ENCODE measurements at places on chromosomes 3 and 15.

DNA sequence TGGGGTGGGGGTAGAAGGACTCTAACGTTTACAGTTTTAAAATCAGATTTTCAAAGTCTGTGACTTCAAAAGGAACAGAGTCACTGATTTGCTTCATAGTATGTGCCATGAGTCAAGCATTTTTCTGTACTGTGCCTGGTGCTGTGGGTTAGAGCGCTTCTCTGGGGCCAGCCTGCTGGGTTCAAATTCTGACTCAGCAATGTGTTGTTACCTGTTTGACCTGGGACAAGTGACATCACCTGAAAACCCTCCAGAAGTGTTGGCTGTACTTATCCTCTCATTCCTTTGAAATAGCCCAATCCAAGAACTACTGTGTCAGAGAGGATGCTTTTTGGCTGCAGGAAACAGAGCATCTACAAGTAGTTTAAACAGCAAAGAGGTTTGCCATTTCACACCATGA, 101.7 kb downstream of the LSM3 start:
- no peak for DNase-seq

DNA sequence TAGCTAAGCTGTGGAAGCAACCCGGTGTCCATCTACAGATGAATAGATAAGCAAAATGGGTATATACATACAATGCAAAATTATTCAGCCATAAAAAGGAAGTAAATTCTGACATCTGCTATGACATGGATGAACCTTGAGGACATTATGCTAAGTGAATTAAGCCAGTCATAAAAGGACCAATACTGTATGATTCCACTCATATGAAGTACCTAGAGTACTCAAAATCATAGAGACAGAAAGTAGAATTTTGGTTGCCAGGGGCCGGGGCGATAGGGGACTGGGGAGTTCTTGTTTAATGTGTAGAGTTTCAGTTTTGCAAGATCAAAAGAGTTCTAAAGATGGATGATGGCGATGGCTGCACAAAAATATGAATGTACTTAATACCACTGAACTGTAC, 10.3 kb downstream of the EID1 start:
- no peak for DNase-seq

GRCh38 chr3:181403876-181404660, 307.7 kb upstream of the SOX2 start:
- DNase-seq: no peak

DNA sequence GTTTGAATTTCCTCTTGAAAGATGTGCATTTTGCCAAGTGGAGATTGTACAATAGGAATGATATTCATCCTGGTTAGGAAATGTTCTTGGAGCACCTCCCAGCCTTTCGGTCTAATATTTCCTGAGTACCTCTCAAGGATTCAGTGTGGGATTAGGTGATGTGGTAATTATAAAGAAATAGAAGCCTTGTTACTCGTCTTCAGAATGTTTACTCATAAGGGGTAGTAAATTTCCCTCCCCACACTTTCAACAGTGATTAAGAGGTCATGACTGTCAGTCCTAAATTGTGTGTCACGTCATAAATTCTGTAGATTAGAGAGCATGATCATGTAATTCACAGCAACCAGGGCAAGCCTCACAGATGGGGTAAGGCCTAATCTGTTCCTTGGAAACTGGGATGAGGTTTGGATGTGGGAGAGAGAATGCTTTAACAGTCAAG, 633.1 kb upstream of the TBL1XR1 start:
- no peak for DNase-seq

Data from renal cortex interstitium (tissue), 15 donors.